Type B pancreatic cell (in vitro differentiated cells): ENCODE measurements at places on chromosomes 11 and 22.

- DNase-seq = no peak
Measured at GRCh38 chr11:79623375-79623774, 182.5 kb upstream of the TENM4 start.

- DNase-seq = no peak
Measured at GRCh38 chr11:96815236-96815635, 425.4 kb downstream of the JRKL start.

GRCh38 chr11:12150831-12151382 lies 40.5 kb downstream of the MICAL2 start:
- no peak for DNase-seq

GRCh38 chr22:31143537-31143936 lies 3.2 kb upstream of the PLA2G3 start:
- DNase-seq = no peak

- DNase-seq = no peak
Measured at GRCh38 chr22:24494528-24495364, at the start of gene UPB1. Gene UPB1, plus strand, starts transcription at chr22:24495332. Its CDS starts 72 bp downstream, at chr22:24495404.

DNA sequence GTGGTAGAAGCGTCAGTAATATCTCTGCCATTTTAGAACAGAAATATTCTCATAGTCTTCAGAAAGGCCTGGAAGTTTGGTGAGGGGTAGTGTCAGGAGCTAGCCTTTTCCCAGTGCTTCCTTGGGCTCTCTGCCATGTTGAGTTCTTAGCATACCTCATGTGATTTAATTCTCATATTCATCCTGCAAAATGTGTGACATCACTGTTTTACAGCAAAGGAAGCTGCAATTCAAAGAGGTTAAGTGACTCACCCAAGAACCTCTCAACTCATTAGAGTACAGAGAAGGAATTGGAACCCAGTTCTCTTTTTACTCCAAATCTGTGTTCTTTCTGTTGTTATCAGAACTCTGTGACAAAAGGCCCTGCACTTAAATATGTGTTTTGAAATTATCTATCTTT lies 72.1 kb downstream of the RNF169 start:
- no peak for DNase-seq

GRCh38 chr11:131841925-131842635 lies 471.7 kb downstream of the NTM start:
- no peak for DNase-seq

- DNase-seq = no peak
Measured at GRCh38 chr11:36041988-36042611, 98.2 kb downstream of the LDLRAD3 start.

- DNase-seq = no peak
Measured at GRCh38 chr11:22426915-22427314, 88.7 kb downstream of the SLC17A6 start.

GRCh38 chr11:1232883-1233321 lies 10.0 kb downstream of the MUC5B start:
- no peak for DNase-seq

GRCh38 chr22:40862537-40862936 lies 624 bp upstream of the DNAJB7 start:
- no peak for DNase-seq

DNA sequence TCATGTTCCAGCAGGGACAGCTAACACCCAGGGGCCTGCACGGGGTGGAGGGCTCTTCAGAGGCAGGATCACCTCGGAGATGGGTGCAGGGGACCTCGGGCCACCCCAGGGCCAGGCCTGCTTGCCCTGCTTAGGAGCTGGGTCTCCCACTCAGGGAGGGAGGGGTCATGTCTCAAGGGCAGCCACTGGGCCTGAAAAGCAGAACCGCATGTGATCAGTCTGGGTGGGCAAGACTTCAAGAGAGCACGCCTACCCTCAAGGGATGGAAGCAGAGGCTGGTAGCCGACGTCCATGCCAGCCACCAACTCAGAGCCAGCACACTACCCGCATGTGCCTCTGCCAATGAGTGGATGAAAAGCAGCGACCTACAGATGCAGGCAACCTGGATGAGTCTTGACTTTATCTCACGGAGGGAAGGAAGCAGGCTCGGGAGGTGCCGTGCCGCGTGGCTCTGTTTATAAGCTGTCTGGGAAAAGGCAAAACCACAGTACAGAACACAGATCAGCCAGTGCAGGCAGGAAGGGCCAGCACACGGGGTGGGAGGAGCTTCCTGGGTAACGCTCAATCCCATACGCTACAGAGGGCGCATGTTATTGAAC lies 16.0 kb downstream of the TBX1 start:
- no peak for DNase-seq

DNA sequence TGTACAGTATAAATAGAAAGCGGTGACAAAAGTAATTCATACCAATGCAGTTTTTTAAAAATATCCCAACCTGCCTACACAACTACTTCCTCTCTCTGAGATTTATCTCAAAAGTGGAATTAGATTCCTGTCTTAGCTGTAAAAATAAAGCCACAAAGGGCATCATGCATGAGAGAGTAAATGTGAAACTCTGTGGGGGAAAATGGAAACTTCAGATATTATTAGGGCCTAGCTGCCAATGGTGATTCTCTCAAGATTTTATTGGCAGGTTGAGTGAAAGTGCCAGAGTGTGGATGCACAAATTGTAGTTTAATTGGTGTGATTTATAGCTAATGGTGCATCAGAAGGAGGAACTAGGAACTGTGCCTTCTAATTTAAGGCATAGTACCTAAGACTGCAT lies 356.9 kb upstream of the CCDC90B start:
- DNase-seq = no peak

DNA sequence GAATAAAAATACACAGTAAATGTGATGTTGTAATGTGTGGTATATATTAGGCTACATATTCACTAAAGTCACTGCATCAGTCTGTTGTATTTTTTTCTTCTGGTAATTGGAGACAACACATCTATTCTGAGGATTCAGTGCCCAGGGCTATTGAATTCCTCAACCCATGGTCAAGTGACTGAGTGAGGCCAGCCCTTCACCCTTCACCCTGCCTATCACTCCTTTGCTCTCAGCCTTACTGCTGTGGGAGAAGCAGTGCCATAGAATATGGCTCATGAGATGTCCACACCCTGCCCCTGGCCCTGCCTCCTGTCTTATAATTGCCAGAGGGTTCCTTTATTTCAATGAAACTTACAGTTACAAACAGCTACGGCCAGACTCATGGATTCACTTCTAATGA lies 295.6 kb downstream of the NTM start:
- no peak for DNase-seq

GRCh38 chr22:49770547-49771265 lies 57.0 kb downstream of the BRD1 start:
- DNase-seq = no peak

- no peak for DNase-seq
Measured at GRCh38 chr22:29102300-29102699, 29.5 kb downstream of the KREMEN1 start.
